ENCODE measurements at places on chromosomes 7 and 10. TPM values are rescaled to one million over a fixed set of nuclear protein-coding genes. Genes with fewer than 3 reads are reported as not detected.

Gene PDGFA
- total RNA-seq: 23.7 TPM

Gene CDHR3
- 2.0 TPM for total RNA-seq

Gene ALOX5
- not detected for total RNA-seq

Gene HIF1AN
- total RNA-seq: 4.7 TPM

Gene LRGUK
- under 0.01 TPM for total RNA-seq

Gene UROS
- 74.4 TPM for total RNA-seq

Gene IFIT3
- 22.5 TPM for total RNA-seq

Gene MYO1G
- not detected for total RNA-seq

Gene HOXA11
- total RNA-seq: 4.0 TPM

Gene ADRA2A
- under 0.01 TPM for total RNA-seq

Gene BUD23
- 31.6 TPM for total RNA-seq

Gene NPSR1
- not detected for total RNA-seq

Gene C10orf105
- 0.12 TPM for total RNA-seq

Gene SPDYE6
- not detected for total RNA-seq

Gene MACC1
- under 0.01 TPM for total RNA-seq

Gene EVX1
- total RNA-seq: not detected

Gene HHEX
- 0.51 TPM for total RNA-seq

Gene CALHM1
- not detected for total RNA-seq

Gene ITGA8
- 0.94 TPM for total RNA-seq

Gene GIMAP5
- not detected for total RNA-seq

Gene AKR1E2
- 2.9 TPM for total RNA-seq

Gene ANKRD30A
- not detected for total RNA-seq

Gene PAX4
- not detected for total RNA-seq

Gene NPTX2
- total RNA-seq: 0.51 TPM

Gene AMZ1
- 0.12 TPM for total RNA-seq

Gene PRLHR
- not detected for total RNA-seq

Gene MCMBP
- 28.9 TPM for total RNA-seq

Gene ANXA8L1
- total RNA-seq: 9.3 TPM

Gene STEAP4
- 4.9 TPM for total RNA-seq

Gene GIMAP8
- not detected for total RNA-seq

Gene SKIDA1
- total RNA-seq: 1.4 TPM

Gene OR2A1
- total RNA-seq: not detected

Gene XPNPEP1
- 101 TPM for total RNA-seq

Gene SRPK2
- total RNA-seq: 44.0 TPM

Gene INA
- 0.12 TPM for total RNA-seq

Gene PHKG1
- total RNA-seq: 0.12 TPM

Gene FOXP2
- 3.3 TPM for total RNA-seq

Gene EN2
- under 0.01 TPM for total RNA-seq

Gene PPP1R3C
- 20.6 TPM for total RNA-seq
